ENCODE measurements at places on chromosomes 2 and 18. TPM values are rescaled to one million over a fixed set of nuclear protein-coding genes. Genes with fewer than 3 reads are reported as not detected.

DNA sequence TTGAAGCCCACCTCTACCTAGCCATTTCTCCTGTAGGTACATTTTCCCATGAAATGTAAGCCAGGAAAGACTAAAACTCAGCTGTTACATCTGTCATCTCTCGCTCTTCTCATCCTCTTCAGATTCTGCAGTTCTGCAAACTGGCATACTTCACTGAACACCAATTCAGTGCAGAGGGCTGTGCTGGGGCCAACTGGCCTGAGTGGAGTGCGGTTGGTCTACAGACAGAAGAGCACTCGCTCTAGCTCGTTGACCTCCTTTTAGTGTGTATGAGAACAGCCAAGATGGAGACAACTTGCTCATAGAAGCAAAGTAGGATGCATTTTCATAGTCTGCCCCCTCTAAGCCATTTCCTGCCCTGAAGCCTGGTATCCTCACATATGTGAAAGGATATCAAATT lies 862.6 kb downstream of the BCL11A start:
- H3K4me1 ChIP-seq = no peaks in the 10 kb centered on the region
- H3K4me3 ChIP-seq = no peak overlapping the region
- H3K27ac ChIP-seq = no peak overlapping the region
- H3K27me3 ChIP-seq = no peaks in the 10 kb centered on the region
- H3K36me3 ChIP-seq = no peaks in the 10 kb centered on the region

GRCh38 chr2:74658516-74658915 lies 4.5 kb downstream of the SEMA4F start:
- H3K4me3 ChIP-seq = no peak overlapping the region
- H3K27ac ChIP-seq = no peak overlapping the region
- H3K36me3 ChIP-seq = peaks cover 2% of the 10 kb centered on the region
- peaks cover 5% of the 10 kb centered on the region for H3K4me1 ChIP-seq

GRCh38 chr18:39188278-39188677 lies 1622.7 kb upstream of the CELF4 start:
- no peaks in the 10 kb centered on the region for H3K27me3 ChIP-seq
- H3K27ac ChIP-seq = no peak overlapping the region
- no peak overlapping the region for H3K4me3 ChIP-seq
- no peaks in the 10 kb centered on the region for H3K4me1 ChIP-seq

GRCh38 chr2:136242687-136243277 lies 124.8 kb upstream of the CXCR4 start:
- no peaks in the 10 kb centered on the region for H3K36me3 ChIP-seq
- no peaks in the 10 kb centered on the region for H3K4me1 ChIP-seq
- DNase-seq = no peak
- H3K27me3 ChIP-seq = no peaks in the 10 kb centered on the region
- no peak overlapping the region for H3K27ac ChIP-seq

GRCh38 chr2:52526735-52527134 lies 1240.9 kb upstream of the CHAC2 start:
- H3K27ac ChIP-seq = peak overlapping the region; percentile 54
- H3K27me3 ChIP-seq = no peaks in the 10 kb centered on the region
- no peak for DNase-seq
- H3K4me1 ChIP-seq = peaks cover 20% of the 10 kb centered on the region

- DNase-seq = no peak
- H3K4me3 ChIP-seq = no peak overlapping the region
- no peak overlapping the region for H3K27ac ChIP-seq
- peaks cover 28% of the 10 kb centered on the region for H3K4me1 ChIP-seq
- no peaks in the 10 kb centered on the region for H3K36me3 ChIP-seq
Observed at GRCh38 chr2:133824869-133825268, 256.6 kb upstream of the NCKAP5 start.

- H3K4me1 ChIP-seq = peaks cover 26% of the 10 kb centered on the region
- no peak for DNase-seq
- no peaks in the 10 kb centered on the region for H3K36me3 ChIP-seq
- H3K27me3 ChIP-seq = no peaks in the 10 kb centered on the region
- no peak overlapping the region for H3K27ac ChIP-seq
Observed at GRCh38 chr2:8535821-8536685, 145.8 kb upstream of the ID2 start.

DNA sequence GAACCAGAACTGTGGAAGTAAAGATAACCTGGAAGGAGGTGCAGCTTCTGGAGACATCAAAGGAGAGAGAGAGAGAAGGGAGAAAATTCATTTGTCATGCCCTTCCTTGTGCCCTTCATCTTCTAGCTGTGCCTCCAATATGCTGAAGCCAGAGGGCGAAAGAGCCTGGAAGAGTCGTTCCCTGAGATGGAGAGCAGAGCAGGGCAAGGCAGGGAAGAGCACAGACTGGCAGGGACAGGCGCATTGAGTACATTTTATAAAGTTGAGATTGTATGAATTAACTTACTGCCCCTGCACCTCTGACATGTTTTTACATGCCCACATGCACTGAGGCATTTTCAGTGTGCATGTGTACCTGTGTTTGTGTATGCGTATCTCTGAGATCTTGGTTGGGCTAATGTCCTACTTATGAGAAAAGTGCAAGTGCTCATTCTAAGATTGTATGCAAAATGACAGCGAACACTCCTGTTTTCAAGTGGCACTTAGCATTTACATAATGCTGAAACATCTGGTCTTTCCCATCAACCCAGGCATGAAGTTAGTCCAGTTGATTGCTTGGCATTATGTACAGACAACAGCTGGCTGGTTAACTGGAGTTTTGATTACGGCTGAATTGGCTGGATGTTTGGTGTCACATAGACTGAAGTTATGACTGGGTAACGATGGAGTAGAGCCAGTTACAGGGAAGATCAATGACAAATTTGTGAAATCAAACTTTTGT lies 23.7 kb upstream of the MMADHC start:
- H3K4me1 ChIP-seq = peaks cover 62% of the 10 kb centered on the region
- peaks cover 3% of the 10 kb centered on the region for H3K36me3 ChIP-seq
- H3K27ac ChIP-seq = no peak overlapping the region

DNA sequence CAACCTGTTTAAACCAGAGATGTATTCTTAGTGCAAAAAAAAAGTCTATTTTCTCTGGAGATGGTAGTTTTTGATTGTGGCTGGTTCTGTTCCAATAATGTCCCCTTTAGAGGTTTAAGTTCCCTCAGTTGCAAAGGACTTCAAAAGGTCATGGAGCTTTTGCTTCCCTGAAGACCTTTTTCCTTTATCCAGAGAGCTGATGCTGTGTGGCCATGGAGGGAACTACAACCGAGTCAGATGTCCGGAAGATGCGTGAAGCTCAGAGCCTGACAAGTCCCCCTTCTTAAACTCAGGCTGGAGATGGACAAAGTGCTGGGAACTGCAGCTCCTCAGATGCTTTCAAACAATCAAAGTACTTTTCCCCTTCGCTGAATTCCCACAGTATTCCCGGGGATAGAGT lies 176.1 kb downstream of the TMEM18 start:
- no peak for DNase-seq
- H3K27me3 ChIP-seq = peaks cover 38% of the 10 kb centered on the region
- no peak overlapping the region for H3K4me3 ChIP-seq
- no peaks in the 10 kb centered on the region for H3K36me3 ChIP-seq

- no peak for DNase-seq
- H3K27ac ChIP-seq = no peak overlapping the region
- H3K27me3 ChIP-seq = peaks cover 13% of the 10 kb centered on the region
Observed at GRCh38 chr2:119026890-119027289, 84.9 kb downstream of the MARCO start.

CCDC141 gene
- not detected for total RNA-seq

IMPA2 gene
- 9.2 TPM for total RNA-seq

ZNF532 gene
- total RNA-seq = 92.7 TPM

UGT1A10 gene
- total RNA-seq = not detected

ADAM23 gene
- 11.4 TPM for total RNA-seq
